Ascending aorta (tissue), 2 donors: ENCODE measurements at places on chromosomes 4 and X.

- DNase-seq, result no peak
- H3K27me3 ChIP-seq, result no peaks in the 10 kb centered on the region
- no peak overlapping the region for H3K27ac ChIP-seq
- no peak overlapping the region for H3K4me3 ChIP-seq
- no peaks in the 10 kb centered on the region for H3K4me1 ChIP-seq
These were observed 279.8 kb downstream of the UNC5C start for GRCh38 chr4:95268819-95269565.

DNA sequence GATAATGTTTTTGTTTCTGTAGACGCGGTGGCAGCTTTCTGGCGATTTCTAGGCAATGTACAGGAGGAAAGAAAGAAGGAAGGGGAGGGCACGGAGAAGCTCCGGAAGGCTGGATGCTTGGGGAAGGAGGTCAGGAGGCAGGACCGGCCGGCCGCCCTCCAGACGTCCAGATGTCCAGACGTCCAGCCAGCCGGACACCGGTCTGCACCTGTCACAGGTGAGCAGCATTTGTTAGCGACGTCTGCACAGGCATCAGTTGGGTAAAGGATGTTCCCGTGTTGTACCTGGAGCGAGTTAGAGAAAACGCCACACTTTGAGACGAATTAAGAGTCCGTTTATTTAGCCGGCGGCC, 90.0 kb upstream of the PPP2R3B start:
- no peaks in the 10 kb centered on the region for H3K4me1 ChIP-seq
- no peak overlapping the region for H3K4me3 ChIP-seq

GRCh38 chr4:2936773-2937145, 26.4 kb downstream of the NOP14 start:
- H3K4me3 ChIP-seq, result no peak overlapping the region
- peaks cover 50% of the 10 kb centered on the region for H3K36me3 ChIP-seq
- H3K27ac ChIP-seq, result no peak overlapping the region
- no peaks in the 10 kb centered on the region for H3K4me1 ChIP-seq
- no peak for DNase-seq
- H3K27me3 ChIP-seq, result no peaks in the 10 kb centered on the region

- no peak for DNase-seq
- no peaks in the 10 kb centered on the region for H3K36me3 ChIP-seq
- no peak overlapping the region for H3K27ac ChIP-seq
- no peaks in the 10 kb centered on the region for H3K4me1 ChIP-seq
- no peak overlapping the region for H3K4me3 ChIP-seq
- H3K27me3 ChIP-seq, result no peaks in the 10 kb centered on the region
These were observed 69.4 kb upstream of the PJA1 start for GRCh38 chrX:69234624-69235023.

GRCh38 chr4:163157157-163157556, 9.5 kb downstream of the NAF1 start:
- H3K27me3 ChIP-seq, result no peaks in the 10 kb centered on the region
- no peaks in the 10 kb centered on the region for H3K4me1 ChIP-seq
- H3K27ac ChIP-seq, result no peak overlapping the region
- H3K4me3 ChIP-seq, result no peak overlapping the region
- DNase-seq, result no peak
- peaks cover 10% of the 10 kb centered on the region for H3K36me3 ChIP-seq

GRCh38 chr4:152579916-152580315, 44.0 kb upstream of the FBXW7 start:
- H3K36me3 ChIP-seq, result no peaks in the 10 kb centered on the region
- H3K27me3 ChIP-seq, result no peaks in the 10 kb centered on the region
- DNase-seq, result no peak
- H3K4me1 ChIP-seq, result no peaks in the 10 kb centered on the region
- H3K4me3 ChIP-seq, result no peak overlapping the region

DNA sequence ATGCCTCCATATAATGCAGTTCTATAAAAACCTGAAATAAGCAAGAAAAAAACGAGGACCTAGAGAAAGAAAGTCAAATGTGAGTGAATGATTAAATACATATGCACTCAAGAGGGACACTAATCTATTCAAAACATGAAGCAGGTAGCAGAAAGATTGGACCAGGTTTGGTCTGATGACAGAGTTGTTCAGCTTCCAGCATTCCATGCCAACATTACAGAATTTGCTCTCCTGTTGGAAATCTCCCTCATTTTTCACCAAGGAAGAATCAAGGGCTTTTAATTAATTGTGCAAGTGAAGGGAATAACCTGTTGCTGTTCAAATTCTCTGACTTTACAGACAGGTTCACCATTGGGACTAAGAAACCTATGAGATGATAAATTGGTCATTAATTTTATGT, 379.0 kb upstream of the RASGEF1B start:
- H3K4me3 ChIP-seq, result no peak overlapping the region
- no peaks in the 10 kb centered on the region for H3K36me3 ChIP-seq
- no peaks in the 10 kb centered on the region for H3K27me3 ChIP-seq
- no peak overlapping the region for H3K27ac ChIP-seq
- DNase-seq, result no peak

GRCh38 chr4:161382655-161383054, 781.1 kb downstream of the FSTL5 start:
- H3K4me3 ChIP-seq, result no peak overlapping the region
- H3K27ac ChIP-seq, result no peak overlapping the region
- no peaks in the 10 kb centered on the region for H3K4me1 ChIP-seq

GRCh38 chrX:49106930-49107329, 16.6 kb downstream of the GPKOW start:
- H3K4me3 ChIP-seq, result no peak overlapping the region
- no peak overlapping the region for H3K27ac ChIP-seq
- peaks cover 3% of the 10 kb centered on the region for H3K36me3 ChIP-seq

DNA sequence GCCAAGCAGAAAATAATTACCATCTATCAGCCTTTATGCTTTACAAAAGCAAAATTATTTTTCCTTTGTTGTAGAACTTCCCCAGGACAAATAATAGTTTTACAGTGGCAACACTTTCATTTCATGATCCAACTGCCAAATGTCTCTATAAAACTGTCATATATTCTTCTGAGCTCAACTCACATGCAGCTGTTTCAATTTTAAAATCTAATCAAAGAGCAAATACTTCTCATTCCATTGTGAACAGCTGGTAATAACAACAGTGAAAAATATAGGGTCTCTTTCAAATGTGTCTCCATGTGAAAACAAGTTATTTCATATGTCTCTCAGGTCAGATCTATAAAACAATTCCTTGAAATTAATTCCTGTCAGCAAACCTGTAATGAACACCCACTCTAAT, 270.6 kb upstream of the SLC7A11 start:
- no peak overlapping the region for H3K27ac ChIP-seq
- H3K4me1 ChIP-seq, result no peaks in the 10 kb centered on the region
- no peak overlapping the region for H3K4me3 ChIP-seq
- DNase-seq, result no peak
- H3K36me3 ChIP-seq, result no peaks in the 10 kb centered on the region
- H3K27me3 ChIP-seq, result no peaks in the 10 kb centered on the region

GRCh38 chrX:29281078-29281742, 694.0 kb downstream of the IL1RAPL1 start:
- H3K27me3 ChIP-seq, result no peaks in the 10 kb centered on the region
- no peaks in the 10 kb centered on the region for H3K4me1 ChIP-seq
- no peak overlapping the region for H3K27ac ChIP-seq
- H3K4me3 ChIP-seq, result no peak overlapping the region
- no peak for DNase-seq

DNA sequence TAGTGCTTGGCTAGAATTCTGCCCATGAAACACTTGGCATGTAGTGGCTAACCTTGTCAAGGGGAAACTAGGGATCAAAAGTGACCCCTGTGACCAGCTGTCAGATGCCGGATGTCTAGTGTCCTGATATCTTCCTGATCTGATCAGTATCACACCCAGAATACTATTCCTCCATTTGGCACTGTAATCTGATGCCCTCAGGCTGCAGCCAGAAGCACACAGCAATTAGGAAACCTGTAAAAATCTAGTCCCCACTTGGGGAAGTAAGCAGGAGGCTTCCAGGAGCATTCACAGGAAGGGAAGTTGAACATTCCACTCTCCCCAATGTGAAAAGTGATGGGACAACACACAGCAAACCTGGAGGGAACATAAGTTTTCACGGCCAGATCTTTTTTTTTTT, 125.1 kb downstream of the HS6ST2 start:
- no peak overlapping the region for H3K4me3 ChIP-seq
- H3K4me1 ChIP-seq, result no peaks in the 10 kb centered on the region
- H3K27me3 ChIP-seq, result no peaks in the 10 kb centered on the region
- H3K27ac ChIP-seq, result no peak overlapping the region
- no peaks in the 10 kb centered on the region for H3K36me3 ChIP-seq
- DNase-seq, result no peak

- H3K36me3 ChIP-seq, result no peaks in the 10 kb centered on the region
- H3K4me3 ChIP-seq, result no peak overlapping the region
- H3K27ac ChIP-seq, result no peak overlapping the region
- H3K27me3 ChIP-seq, result no peaks in the 10 kb centered on the region
These were observed 1293.4 kb downstream of the ARAP2 start for GRCh38 chr4:34950926-34951325.

- H3K4me1 ChIP-seq, result no peaks in the 10 kb centered on the region
- H3K27me3 ChIP-seq, result no peaks in the 10 kb centered on the region
- H3K36me3 ChIP-seq, result no peaks in the 10 kb centered on the region
- H3K4me3 ChIP-seq, result no peak overlapping the region
- DNase-seq, result no peak
- H3K27ac ChIP-seq, result no peak overlapping the region
These were observed 24.3 kb upstream of the TET2 start for GRCh38 chr4:105122350-105122749.

GRCh38 chr4:173177232-173177631, 8.6 kb downstream of the GALNT7 start:
- no peaks in the 10 kb centered on the region for H3K36me3 ChIP-seq
- no peak overlapping the region for H3K4me3 ChIP-seq
- H3K4me1 ChIP-seq, result peaks cover 5% of the 10 kb centered on the region
- H3K27me3 ChIP-seq, result no peaks in the 10 kb centered on the region
- no peak for DNase-seq
- no peak overlapping the region for H3K27ac ChIP-seq
